ENCODE measurements at places on chromosomes 4 and X.

- no peak for DNase-seq
Observed at GRCh38 chr4:125891597-125892258, 577.0 kb downstream of the FAT4 start.

DNA sequence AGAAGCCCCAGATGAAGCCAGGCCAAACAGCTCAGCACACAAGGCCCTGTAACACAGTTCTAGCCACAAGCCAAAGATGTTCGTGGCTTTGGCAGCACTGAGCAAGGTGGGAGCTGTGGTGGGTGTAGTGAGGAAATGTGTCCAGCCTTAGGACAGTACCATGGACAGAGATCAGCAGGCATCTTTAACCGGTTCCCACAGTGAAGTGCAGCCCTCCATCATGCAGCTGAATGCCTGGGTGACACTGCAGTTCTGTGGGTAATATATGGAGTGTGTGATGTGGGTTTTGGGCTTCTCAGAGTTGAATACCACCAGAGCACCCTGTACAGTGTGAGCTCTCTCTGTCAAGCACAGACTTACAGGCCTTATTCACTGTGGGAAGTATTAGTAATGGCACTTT lies 6.0 kb upstream of the NEXMIF start:
- no peak for DNase-seq

GRCh38 chrX:150508451-150509367 lies 59.7 kb upstream of the MTM1 start:
- DNase-seq = peak; percentile 41

DNA sequence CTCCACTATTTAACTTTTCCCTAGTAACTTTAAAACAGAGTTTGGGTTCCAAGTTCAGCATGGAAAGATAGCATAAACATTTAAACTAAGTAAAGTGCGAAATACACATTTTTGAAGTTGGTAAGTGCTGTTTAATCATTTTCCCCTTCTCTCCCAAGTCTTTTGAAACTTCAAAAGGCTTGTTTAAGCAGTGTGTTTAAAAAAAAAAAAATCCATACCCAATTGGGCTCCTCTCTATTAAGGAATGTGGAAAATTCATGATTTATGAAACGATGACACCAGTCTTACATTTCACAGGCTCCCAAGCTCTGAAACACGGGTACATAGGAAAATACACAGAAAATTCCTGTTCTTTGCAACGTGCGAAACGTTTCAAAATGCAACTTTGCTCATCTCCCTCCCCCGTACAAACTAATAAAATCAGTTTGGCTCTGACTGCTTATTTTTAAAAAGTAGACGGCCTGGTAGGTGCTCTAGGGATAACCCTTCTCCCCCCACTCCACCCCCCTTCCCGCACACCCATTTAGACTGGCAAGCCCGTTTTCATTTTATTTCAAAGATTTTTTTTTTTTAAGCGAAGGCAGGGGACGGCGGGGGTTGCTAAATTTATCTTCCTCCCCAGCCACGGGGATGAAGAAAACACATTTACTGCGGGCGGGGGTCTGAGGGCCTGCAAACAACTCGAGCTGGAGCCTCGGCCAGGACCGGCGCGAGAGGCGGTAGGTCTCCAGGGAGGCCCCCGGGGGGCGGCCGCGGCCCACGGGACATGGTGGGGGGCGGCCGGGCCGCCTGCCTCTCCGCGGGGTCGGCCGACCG lies 786 bp upstream of the ZFX start:
- DNase-seq = peak; percentile 10

All from WTC11 (cell line).